ENCODE measurements at places on chromosomes 7 and 10. TPM values are rescaled to one million over a fixed set of nuclear protein-coding genes. Genes with fewer than 3 reads are reported as not detected.

The HOXA3 gene
- not detected for total RNA-seq

The DPYSL4 gene
- total RNA-seq, result 22.3 TPM

The NUTM2B gene
- total RNA-seq, result 0.92 TPM

The DCLRE1A gene
- 7.4 TPM for total RNA-seq

The MMP21 gene
- total RNA-seq, result not detected

The MICALL2 gene
- total RNA-seq, result 7.9 TPM

The CASTOR2 gene
- not detected for total RNA-seq

The AZGP1 gene
- not detected for total RNA-seq

The PLXNA4 gene
- not detected for total RNA-seq

The TASOR2 gene
- 39.1 TPM for total RNA-seq

DNA sequence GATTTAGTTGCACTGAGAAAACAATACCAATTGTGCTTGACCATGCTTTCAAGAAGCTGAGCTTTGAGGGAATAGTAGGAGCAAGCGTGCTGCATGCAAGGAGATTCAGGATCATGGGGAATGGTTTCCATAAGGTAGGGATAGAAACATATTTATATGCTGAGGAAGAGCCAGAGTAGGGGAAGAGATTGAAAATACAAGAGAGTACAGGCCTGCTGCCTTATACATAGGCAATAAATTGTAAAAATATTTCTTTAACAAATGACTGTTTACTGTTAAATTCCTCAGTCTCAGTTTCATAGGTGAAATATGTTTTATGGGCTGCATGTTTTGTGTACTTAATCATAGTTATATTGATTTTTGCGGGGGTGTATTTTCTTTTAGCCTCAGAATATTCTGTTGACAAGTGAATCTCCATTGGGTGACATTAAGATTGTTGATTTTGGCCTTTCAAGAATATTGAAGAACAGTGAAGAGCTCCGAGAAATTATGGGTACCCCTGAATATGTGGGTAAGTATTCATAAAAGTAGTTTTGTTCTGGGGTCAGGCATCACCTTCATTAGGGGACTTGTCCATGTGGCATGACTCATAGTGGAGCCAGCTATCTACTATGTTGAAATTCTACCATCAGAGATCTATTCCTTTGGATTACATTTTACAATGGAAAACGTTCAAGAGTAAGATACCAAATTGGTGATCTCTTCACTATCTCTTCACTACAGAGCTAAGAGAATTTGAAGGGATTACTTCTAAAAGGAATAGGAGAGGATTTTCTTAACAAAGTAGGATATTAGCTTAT is 36.5 kb downstream of the STK17A start:
- DNase-seq, result no peak

DNA sequence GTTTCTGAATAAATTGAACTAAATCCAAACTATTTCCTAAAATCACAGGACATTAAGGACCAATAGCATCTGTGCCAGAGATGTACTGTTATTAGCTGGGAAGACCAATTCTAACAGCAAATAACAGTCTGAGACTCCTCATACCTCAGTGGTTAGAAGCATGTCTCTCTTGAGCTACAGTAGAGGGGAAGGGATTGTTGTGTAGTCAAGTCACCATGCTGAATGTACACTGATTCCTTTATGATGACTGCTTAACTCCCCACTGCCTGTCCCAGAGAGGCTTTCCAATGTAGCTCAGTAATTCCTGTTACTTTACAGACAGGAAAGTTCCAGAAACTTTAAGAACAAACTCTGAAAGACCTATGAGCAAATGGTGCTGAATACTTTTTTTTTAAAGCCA is 13.9 kb downstream of the MEST start:
- DNase-seq, result no peak

- peak; percentile 75 for DNase-seq
Observed at GRCh38 chr7:20365486-20365885, 34.8 kb downstream of the ITGB8 start.

DNA sequence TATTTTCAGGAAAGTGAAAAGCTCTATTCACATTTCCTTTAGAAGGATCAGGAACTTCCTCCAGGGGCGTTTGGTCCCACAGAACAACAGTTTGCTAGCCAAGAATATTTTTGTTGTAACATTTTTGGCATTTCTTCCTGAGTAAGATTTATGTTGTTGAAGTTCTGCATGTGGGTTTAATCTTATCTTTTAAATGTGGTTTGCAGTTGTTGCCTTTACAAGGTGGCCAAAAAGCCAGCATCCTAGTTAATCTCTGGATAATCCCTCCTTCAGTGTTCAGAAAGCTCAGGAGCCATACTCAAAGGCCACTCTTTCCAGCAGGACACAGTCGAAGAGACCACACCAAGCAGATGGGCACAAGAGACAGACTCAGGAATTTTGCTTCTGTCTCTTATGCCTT is 30.0 kb downstream of the SLC26A4 start:
- DNase-seq, result no peak

DNA sequence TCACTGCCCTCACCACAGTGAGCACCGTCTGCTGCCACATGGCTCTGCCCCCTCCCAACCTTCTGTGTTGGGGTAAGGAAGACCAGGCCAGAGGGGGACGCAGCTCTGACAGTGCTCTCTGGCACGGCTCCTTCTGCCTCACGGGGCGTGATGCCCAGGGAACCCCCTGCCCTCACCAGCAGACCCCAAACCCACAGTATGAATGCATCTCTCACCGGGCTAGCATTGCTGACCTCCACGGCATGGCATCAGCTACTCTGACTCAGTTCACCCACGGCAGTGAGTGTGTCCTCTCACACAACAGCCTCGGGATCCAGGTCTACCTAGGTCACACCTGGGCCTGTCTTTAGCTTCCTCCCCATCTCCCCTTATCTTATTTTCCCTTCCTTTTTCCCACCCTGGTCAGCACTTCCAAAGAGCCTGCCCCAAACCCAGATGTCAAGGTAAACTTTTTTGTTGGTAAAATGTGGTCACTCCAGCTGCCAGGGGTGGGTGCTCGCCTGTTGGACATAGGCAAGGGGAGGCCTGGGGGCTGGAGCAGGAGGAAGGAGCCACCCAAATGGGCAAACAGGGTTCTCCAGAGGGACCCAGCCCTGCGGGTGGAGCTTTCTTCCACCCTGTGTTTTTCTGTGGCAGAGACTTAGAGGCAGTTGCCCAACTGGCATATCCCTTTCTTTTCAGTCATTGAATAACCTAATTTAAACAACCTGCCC is 4.4 kb downstream of the CALML3 start:
- DNase-seq, result no peak

GRCh38 chr10:44589944-44590449 is 205.1 kb upstream of the CXCL12 start:
- DNase-seq, result no peak

Data from MG63 (cell line).